ENCODE measurements at places on chromosomes 7 and 10. TPM values are rescaled to one million over a fixed set of nuclear protein-coding genes. Genes with fewer than 3 reads are reported as not detected.

DNA sequence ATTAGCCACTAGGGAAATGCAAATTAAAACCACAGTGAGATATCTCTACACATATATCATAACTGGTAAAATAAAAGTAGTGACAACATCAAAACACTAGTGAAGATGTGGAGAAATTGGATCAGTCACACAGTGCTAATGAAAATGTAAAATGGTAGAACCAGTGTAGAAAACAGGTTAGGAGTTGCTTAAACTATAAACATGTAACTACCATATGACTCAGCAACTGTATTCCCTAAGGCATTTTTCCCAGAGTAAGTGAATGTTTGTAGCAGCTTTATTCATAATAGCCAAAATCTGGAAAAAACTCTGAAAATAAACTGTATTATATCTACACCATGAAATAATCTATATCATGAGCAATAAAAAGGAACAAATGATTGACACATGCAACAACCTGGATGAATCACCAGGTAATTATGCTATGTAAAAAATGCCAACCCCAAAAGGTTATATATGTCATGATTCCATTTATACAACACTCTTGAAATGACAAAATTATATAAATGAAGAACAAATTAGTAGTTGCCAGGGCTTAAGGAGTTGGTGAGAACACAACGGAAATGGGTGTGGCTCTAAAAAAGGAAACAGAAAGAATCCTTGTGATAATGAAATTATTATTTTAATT, 22.8 kb downstream of the SLC25A40 start:
- no peak for DNase-seq

DNA sequence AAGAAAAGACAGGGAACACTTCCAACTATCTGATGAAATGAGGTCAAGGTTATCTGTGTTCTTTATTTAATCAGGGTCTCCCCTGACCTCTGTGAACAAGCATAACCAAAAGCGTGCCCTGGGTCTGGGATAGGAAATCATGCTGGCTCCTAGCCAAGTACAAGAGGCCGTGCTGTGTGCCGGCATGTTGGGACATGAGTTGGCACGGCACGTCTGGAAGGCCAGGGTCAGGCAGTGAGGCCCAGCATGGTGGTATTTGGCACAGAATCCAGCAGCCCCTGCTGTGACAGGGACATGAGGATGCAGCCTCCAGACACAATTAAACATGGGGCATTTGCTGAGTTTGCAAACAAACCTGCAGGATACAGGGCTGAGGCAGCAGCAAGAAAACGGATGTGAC, 320.4 kb downstream of the PLXNA4 start:
- DNase-seq: no peak

GRCh38 chr10:5317547-5318107, 47.1 kb upstream of the UCN3 start:
- DNase-seq: peak; percentile 46

DNA sequence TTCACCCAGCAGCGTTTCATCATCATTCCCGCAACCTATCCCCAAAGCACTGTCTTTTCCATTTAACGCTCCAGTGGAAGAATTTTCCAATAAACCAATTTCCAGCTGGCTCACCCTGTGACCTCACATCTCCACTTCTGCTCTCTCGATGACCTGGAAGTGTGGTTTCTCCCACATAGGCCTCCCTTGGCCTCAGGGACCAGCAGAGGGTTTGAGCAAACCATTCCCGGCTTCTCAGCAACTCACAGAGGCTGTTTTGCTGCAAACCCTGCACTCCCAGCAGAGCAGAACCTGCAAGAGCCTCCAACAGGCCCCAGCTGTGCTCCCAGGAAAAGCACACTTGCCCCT, 523.0 kb upstream of the FOXK1 start:
- DNase-seq: no peak

DNA sequence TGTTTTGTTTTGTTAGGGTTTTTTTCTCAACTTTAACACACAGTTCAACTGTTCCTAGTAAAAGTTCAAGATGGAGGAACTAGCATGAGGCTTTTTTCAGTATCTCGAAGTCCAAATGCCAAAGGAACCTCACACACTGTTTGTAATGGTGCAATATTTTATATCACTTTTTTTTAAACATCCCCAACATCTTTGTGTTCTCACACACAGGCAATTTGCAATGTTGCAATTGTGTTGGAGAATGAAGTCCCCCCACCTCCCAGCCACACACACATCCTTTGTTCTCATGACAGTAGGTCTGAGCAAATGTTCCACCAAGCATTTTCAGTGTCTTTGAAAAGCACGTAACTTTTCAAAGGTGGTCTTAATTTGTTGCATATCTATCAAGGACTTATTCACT, 120.9 kb downstream of the TWIST1 start:
- DNase-seq: no peak

The PIK3CG gene
- 0.15 TPM for polyA plus RNA-seq

DNA sequence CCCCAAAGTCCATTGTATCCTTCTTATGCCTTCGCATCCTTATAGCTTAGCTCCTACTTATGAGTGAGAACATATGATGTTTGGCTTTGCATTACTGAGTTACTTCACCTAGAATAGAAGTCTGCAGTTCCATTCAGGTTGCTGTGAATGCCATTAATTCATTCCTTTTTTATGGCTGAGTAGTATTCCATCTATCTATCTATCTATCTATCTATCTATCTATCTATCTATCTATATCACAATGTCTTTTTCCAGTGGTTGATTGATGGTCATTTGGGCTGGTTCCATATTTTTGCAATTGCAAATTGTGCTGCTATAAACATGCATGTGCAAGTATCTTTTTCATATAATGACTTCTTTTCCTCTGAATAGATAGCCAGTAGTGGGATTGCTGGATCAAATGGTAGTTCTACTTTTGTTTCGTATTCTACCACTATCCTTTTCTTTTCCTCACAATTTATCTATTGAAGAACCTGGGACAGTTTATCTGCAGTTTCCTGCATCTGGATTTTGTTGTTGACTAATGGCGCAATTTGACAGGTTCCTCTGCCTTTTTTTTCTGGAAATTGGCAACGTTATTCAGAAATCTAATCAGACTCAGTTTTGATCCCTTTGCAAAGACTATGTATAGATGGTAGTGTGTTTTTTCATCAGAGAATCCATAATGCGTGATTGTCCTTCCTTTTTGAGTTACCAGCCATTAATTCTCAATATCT, 287.2 kb downstream of the ARL4A start:
- no peak for DNase-seq
